Activated T-helper 17 cell treated with anti-CD3 and anti-CD28 coated beads, Interleukin-2, amount 50 U/mL, for 72 hours (primary cell): ENCODE measurements at places on chromosomes 6 and 20.

DNA sequence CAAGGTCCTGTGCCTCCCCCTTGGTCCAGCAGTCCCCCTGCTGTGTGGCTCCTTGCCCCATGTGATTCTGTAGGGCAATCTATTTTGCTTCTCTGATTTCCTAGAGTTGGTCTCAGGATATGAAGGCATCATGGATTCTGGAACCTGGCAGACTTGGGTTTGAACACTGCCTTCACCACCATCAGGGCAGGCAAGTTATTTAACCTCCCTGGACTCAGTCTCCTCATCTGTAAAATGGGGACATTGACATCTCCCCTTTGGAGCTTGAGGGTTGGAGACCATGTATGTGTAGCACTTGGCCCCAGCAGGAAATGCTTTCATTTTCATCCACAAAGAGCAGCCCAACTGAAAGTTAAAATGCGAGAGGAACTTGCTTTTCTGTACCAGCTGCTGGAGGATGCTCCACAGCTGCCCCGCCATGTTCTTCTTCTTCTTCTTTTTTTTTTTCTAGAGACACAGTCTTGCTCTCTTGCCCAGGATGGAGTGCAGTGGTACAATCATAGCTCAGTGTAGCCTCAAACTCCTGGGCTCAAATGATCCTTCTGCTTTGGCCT, 6.7 kb downstream of the TOX2 start:
- no peak for ATAC-seq

DNA sequence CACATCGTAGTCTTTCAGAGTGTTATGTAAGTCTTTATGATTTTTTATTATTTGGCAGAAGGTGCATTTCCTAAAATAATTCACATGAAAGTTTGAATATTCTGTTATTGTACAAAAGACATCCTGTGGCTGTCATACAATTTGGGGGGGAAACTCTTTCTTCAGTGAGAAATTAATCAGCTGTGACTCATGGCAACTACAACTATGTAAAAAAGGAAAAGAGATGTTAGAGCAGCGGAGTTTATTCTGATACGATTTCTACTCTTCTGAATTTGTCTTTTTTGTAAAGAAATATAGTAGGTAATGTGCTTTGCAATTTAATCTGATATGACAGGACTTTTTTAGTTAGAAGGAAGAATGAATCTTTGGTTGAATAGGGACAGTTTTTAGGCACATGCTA, 14.2 kb downstream of the COL19A1 start:
- ATAC-seq = no peak

DNA sequence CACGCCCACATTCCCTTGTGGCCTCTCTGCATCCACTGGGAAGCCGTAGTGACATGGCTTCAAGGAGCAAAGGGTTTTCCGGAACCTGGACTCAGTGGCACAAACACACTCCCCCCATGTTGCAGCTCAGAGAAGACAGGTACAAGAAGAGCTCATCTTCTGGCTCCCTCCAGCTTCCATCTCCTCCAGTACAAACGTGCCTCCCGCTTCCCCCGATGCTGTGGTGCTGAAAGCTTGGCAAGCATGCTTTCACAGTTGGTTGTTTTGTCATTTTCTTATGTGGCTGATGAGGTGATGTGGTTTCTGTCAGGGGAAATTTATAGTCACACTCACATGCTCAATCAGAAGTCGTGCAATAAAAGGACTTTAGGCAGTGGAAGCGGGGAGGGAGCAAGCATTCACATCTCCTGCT, 258.5 kb downstream of the KIF16B start:
- no peak for ATAC-seq

DNA sequence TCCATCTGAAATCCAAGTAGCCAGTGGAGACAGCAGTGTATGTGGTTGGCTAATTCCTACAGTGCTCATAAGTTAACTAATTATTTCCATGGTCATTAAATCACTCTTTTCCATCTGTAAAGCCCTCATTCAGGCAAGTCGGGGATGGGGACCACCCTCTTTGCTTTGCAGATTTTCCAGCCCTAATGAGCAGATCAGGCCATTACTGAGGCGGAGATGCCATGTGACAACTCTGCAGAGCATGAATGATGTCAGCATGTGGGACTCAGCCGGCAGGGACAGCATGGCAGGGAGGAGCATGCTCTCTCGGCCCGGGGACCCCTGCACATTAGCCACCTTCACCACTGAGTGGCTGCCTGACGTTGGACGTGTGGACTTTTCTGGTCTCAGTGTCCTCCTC, 623.3 kb upstream of the CDH4 start:
- no peak for ATAC-seq

GRCh38 chr6:150368762-150369161, at the start of gene IYD:
IYD (plus strand) TSS chr6:150369012; CDS start chr6:150369032, 20 bp downstream.
- no peak for ATAC-seq
